ENCODE measurements at places on chromosomes 1 and 21.

DNA sequence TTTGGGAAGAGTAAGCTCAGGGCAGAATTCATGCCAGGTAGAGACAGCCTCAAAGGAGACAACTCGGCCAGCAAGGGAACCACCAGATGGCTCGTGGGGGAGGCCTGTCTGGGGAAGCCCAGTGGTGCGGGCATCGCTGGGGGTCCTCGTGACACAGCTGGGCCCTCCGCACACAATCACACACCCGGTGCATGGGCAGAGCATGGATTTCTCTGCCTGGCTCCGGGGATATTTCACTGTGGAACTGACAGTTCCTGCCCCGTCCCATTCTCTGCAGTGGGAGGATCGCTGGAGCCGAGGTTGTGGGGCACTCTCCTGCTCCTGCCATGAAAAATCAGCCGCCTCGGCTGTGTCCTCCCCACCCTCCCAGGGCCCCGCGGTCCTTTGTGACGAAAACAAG lies 108.0 kb downstream of the CRYAA start:
- DNase-seq = no peak

GRCh38 chr1:99786751-99787501 lies 20.5 kb upstream of the FRRS1 start:
- DNase-seq = no peak

DNA sequence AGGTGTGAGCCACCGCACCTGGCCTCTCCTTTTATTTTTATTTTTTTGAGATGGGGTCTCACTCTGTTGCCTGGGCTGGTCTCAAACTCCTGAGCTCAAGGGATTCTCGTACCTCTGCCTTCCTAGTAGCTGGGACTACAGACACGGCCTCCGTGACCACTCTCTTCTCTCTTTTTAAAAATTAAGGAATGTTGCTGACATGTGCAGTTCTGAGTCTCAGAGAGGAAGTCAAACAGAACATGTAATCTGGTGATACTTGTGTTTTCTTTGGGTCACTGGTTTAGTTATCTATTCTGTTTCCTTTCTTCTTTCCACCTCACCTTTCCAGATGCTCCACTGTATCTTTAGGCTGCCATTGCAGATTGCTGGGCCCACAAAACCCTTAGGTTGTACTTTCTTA lies 2.7 kb downstream of the WDTC1 start:
- no peak for DNase-seq

DNA sequence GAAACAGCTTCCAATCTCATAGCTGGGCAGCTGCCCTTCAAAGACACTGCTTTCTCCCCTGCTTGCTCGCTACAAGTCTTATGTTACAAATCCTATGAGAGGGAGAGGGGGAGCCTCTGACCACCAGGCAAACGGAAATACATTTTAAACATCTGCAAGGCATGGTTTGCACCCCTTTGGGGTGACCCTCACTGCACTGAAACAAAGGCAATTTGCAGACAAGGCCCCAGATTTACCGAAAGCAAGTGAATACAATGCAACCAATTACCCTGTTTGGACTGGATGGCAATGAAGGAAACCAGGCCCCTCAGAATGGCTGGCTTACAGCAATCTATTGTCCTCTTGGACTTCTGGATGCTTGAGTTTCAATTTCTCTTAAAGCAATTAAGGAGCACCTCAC lies 11.8 kb upstream of the ATP13A2 start:
- DNase-seq = no peak

GRCh38 chr21:46189213-46189958 lies 5.1 kb upstream of the SPATC1L start:
- DNase-seq = no peak

- no peak for DNase-seq
Measured at GRCh38 chr1:206742719-206743383, 27.7 kb upstream of the IL19 start.

- no peak for DNase-seq
Measured at GRCh38 chr1:176567190-176567794, 104.3 kb downstream of the PAPPA2 start.

Measured in SW480 (cell line).